SIG-M5 (cell line): ENCODE measurements at places on chromosomes 11 and 22.

DNA sequence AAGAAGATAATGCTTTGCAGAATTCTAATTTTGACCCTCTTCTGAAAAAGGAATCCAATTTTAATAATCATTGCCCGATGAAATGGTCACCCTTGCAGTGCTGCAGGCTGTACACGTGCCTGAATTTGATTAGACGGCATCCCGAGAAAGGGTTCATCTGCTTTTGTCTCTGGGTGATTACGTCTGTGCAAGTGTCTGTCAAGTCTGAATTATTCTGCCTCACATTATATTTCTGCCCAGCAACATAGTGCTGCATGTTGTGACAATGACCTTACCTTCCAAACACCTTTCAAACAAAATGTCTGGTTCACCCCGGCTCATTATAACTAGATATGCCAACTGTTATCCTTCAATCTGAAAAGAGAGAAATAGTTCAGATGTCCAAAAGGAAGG, 164.1 kb downstream of the MAML2 start:
- DNase-seq: no peak

DNA sequence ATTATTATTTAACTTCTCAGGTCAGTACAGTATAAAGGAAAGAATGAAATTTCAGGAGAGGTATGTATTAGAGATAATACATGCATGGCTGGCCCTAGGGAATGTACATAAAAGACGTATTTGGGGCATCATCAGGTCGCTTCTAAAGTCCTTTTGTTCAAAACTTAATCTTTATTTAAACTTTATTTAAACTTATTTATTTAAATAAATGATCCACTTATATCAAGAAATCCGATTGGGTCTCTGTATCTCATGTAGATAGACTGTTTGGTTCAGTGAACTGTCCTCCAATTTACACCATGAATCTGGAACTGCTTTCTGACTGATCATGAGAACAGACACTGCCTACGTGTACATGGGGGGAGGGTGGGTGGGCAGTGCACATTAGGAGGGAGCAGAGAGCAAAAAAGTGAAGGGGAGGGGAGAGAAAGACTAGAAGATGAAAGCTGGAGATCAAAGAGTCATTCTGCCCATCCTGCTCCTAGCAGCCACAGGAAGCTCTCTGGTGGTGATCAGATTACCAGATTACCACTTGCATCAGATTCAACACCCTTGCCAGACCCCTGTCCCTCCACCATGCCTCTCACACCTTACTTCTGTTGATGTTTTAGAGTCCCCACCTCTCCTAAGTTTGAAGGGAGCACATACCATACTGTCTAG, 92.1 kb upstream of the MTMR2 start:
- DNase-seq: no peak

- no peak for DNase-seq
Measured at GRCh38 chr11:33476945-33477606, 219.9 kb downstream of the HIPK3 start.

GRCh38 chr11:62406034-62406433, 12.8 kb upstream of the SCGB1A1 start:
- DNase-seq: no peak

GRCh38 chr22:25689631-25690030, 52.4 kb upstream of the MYO18B start:
- no peak for DNase-seq

- DNase-seq: no peak
Measured at GRCh38 chr11:35227576-35228327, 88.8 kb downstream of the CD44 start.

DNA sequence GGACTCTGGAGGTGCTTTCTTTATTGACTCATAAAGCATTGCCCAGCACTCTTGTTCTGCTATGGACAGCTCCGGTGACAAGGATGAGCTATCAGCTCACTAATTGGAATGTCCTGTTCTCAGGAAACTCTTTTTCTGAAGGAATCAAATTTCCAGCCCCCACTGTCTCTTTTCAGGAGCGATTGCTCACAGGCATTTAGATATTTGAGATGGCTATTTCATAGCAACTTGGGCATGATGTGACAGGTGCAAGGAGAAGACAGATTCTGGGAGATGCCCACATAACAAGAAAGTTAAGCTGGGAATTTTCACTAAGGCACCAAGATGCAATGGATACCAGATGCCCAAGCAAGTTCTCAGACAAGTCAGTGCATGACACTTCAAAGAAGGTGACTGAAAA, 123.4 kb upstream of the CSNK2A3 start:
- no peak for DNase-seq

- no peak for DNase-seq
Measured at GRCh38 chr11:81963018-81963417, 770.6 kb downstream of the FAM181B start.

DNA sequence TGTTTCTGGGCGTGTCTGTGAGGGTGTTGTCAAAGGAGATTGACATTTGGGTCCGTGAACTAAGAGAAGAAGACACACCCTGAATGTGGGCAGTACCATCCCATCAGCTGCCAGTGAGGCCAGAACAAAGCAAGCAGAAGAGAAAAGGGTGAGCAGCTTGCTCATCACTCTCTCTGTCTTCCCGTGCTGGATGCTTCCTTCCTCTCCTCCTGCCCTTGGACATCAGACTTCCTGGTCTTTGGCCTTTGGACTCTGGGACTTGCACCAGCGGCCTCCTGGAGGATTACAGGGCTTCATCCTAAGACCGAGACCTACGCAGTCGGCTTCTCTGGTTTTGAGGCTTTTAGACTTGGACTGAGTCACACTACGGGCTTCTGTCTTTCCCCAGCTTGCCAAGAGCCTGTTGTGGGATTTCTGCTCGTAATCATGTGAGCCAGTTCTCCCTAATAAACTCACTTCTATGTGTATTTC, 18.8 kb downstream of the APOL2 start:
- DNase-seq: no peak

GRCh38 chr11:19714387-19715363, 2.0 kb downstream of the NAV2 start:
- no peak for DNase-seq

- no peak for DNase-seq
Measured at GRCh38 chr11:63573881-63574855, 11.0 kb upstream of the PLAAT2 start.

DNA sequence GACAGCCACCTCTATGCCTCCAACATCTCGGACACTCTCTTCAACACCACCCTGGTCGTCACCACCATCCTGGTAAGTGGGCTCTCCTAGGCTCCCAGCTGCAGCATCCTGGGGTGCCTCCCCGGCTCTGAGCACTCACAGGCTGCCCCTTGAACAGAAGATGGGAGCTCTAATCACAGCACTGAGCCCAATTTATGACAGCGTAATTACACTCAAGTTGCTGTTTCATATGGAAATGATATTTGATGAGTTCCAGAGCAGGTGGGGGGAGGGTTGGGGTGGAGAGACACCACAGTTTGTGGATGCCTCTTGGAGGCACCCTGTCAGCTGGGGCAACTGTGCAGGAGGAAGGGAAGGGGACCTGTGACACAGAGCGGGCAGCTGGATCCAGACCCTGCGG, 125.3 kb upstream of the TBCEL start:
- DNase-seq: no peak

GRCh38 chr11:134372961-134373360, 39.1 kb downstream of the B3GAT1 start:
- no peak for DNase-seq

- no peak for DNase-seq
Measured at GRCh38 chr11:57744357-57744756, 3.1 kb downstream of the SELENOH start.

DNA sequence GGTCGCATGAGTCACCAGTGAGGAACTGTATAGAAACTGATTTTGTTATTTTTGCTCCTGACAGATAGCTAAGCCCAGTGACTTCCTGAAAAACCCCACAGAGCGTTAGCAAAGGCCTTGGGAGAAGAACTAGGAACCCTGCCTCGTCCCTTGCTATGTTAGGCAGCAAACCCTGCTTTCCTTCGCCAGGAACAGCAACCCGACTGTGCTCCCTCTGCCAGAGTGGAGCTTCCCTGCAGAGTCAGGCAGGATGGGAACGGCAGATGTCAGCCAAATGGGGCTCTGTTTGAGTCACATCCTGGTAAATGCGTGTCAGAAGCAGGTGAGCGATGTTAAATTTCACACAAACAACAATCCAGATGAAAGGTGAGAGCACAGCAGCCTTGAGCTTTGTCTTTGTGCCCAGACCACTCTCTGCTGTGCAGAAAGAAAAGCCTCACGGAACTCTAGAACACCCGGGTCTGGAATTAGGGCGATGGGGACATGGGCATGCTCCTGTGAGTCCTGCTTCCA, 186.6 kb downstream of the ADAMTS15 start:
- no peak for DNase-seq

- no peak for DNase-seq
Measured at GRCh38 chr11:115065314-115065713, 387.0 kb downstream of the NXPE2 start.

- no peak for DNase-seq
Measured at GRCh38 chr11:64542172-64543125, 48.6 kb upstream of the SLC22A12 start.

- DNase-seq: no peak
Measured at GRCh38 chr22:32469799-32470212, 4.8 kb upstream of the FBXO7 start.

GRCh38 chr11:22597062-22597461, 28.6 kb downstream of the FANCF start:
- no peak for DNase-seq

DNA sequence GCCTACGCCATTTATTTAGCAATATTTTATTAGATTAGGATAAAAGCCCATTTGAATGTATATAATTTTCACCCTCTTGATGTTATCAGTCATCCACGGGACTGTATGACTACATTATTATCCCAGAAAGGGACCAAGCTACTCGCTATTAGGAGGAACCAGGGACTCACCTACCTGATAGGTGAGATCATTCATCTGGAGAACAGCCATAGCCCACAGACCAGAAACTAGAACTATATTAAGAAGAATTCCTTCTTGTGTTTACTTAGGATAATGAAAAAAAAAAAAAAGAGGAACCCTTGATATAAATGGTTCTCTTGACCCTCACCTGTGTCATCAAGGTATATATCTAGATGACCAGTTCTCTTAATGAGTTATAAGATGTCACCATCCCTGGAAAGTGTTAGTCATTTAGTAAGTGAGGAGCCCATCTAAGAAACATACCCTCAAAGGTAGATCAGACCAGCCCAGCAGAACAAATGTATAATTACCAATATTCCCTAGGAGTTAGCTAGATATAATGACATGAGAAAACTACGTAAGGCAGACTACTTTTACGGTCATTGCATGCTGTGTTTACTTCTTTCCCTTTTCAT, 8.0 kb downstream of the SIK3 start:
- DNase-seq: no peak

DNA sequence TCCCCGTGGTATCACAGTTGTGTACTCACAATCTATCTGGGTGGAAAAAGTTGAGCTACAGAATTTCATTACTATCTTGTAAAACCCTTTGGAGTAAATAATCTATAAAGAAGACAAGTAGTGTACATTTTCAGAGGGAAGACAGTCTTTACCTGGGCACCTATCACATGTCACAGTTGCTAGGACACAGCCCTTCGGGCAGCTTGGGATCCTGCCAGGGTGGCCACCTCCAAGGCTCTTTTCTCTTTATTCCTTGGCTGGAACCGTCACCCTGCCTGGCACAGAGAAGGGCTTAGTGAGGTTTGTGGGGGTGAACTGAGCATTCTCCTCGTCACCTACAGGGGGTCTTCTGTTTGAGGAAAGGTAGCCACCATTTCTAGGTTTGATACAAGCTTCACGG, 23.6 kb downstream of the LRRC74B start:
- DNase-seq: no peak

DNA sequence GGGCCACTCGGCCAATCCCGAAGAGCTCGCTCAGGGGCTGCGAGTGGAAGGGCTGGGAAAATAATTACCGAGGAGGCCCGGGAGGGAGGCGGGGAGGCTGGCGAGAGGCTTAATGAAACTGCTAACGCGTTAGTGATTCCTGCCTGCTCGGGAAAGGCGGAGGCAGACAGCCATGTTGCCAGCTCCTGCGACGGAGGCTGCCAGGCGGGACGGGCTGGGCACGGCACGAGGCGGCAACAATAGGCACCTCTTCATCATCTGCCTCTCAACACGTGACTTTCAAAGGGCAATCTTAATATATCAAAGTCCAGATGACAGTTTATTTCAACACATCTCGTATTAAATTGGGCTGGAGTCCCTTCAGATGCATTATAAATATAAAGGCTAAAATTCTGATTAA, 68.0 kb upstream of the TCF20 start:
- no peak for DNase-seq

- DNase-seq: no peak
Measured at GRCh38 chr11:77308838-77309237, 7.4 kb upstream of the GDPD4 start.

DNA sequence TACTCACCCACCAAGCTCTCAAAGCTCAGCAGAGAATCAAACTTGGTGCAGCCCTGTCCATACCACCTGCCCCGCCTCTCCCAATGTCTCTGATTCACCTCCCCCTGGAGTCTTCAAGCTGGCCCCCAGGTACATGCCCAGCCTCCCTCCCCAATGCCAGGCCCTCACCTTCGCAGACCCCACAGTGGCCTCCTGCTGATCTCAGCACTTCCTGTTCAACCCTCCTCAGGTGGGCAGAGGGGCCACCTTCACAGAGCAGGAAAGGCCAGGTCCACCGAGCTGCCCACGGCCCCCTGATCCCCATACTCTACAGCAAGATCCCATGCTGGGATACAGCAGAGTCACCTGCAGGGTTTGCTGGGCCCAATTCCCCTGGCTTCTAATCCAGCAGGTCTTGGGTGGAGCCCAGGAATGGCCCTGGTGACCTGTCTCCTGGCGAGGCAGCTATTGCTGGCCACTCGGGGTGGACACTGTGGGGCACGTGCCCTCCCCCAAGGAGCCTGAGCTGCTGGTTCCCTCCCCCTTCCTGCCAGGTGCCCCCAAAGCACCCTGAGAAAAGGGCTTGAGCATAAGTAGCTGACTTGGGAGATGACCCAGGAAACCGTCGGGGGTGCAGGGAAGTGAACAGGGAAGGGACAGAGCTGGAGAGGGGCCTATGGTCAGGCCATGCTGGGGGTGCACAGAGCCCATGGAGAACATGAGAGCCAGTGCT, 150.7 kb downstream of the BRD1 start:
- DNase-seq: no peak

DNA sequence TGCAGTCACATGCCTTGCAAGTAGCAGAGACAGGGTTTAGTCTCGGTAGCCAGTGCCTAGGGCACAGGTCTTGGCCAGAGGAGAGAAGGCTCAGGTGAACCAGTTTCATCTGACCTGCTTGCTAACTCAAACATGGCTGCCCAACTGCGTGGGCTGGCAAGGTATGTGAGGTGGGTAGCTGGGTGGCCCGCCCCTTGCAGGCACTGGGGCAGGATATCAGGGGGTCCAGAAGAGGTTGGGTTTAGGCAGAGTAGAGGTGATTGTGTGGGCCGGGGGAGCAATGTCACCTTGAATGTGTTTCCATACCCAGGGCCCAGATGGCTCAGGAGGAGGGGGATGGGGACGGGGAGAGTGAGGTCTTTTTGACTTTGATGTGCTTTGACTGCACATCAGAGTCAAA, 37.7 kb downstream of the ST3GAL4 start:
- no peak for DNase-seq

DNA sequence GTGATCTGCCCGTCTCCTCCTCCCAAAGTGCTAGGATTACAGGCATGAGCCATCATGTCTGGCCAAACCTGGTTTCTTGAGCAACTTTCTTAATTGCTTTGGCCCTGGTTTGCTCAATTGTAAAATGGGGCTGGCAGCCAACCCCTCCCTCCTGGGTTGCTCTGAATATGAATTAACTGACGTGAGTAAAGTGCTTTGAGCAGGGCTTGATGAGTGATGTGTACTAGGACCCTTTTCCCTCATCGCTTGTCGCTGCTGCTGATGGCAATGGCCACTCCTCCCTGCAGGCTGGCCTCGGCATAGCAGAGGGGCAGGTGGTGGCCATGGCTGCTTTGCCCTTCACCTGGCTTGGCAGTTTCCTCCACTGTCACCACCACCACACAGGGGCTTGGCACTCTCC, 41.5 kb downstream of the RNF141 start:
- DNase-seq: no peak

- DNase-seq: no peak
Measured at GRCh38 chr11:130609121-130610035, 160.9 kb downstream of the ADAMTS15 start.
